ENCODE measurements at places on chromosomes 3 and 15.

- DNase-seq: no peak
Observed at GRCh38 chr3:63231643-63232042, 46.5 kb upstream of the SYNPR start.

DNA sequence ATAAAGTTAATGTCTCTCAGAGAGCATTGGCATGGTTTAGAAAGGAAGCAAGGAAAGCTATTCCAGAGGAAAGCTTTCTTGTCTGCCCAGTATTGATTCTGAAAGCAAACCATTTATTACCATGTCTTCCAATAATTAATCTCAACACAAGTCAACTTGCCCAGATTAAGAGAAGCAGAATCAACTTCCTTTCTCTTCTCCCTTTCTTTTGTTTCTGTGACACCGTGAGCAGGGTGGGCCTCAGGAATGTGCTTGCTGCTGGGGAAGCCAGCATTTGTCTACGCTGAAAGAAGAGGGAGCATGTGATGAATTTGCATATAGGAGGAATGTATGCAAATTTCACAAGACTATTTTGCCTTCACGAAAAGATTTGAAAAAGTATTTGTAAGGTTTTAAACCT lies 368.6 kb upstream of the ROPN1 start:
- no peak for DNase-seq

DNA sequence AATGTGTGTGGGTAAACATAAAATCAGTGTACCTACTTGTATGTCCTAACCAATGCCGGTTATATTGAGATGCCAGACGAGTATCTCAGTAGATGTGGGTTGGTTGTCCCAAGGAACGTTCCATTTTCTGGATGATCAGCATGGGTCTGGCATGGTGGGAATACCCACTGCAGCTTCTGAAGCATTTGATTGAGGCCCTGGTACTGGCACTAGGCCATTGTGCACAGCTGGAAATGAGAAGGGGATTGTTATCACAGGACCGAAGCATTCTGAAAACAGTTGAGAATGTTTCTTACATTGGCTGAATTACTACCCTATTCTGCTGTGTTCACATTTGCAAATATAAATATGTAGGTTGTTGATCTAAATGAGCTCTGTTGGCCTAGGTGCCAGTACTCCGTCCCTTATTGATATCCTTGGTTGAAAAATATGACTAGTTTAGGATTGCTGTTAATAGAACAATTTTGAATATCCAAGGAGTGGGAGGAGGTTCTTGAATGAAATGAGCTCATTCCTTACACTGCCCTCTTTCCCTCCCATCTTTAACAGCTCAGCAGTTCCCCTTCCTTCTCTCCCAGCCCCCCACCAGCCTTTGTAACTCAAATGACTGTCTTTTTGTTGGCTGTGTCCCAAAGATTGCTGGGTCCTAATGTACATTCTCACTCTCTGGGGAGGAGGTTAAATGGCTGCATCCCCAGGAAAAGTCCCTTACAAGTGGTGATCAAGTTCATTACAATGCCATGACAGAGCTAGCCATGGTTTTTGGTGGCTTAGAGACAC lies 293.3 kb upstream of the TPM1 start:
- DNase-seq: no peak

GRCh38 chr3:60316121-60316797 lies 935.0 kb downstream of the FHIT start:
- peak; percentile 85 for DNase-seq

DNA sequence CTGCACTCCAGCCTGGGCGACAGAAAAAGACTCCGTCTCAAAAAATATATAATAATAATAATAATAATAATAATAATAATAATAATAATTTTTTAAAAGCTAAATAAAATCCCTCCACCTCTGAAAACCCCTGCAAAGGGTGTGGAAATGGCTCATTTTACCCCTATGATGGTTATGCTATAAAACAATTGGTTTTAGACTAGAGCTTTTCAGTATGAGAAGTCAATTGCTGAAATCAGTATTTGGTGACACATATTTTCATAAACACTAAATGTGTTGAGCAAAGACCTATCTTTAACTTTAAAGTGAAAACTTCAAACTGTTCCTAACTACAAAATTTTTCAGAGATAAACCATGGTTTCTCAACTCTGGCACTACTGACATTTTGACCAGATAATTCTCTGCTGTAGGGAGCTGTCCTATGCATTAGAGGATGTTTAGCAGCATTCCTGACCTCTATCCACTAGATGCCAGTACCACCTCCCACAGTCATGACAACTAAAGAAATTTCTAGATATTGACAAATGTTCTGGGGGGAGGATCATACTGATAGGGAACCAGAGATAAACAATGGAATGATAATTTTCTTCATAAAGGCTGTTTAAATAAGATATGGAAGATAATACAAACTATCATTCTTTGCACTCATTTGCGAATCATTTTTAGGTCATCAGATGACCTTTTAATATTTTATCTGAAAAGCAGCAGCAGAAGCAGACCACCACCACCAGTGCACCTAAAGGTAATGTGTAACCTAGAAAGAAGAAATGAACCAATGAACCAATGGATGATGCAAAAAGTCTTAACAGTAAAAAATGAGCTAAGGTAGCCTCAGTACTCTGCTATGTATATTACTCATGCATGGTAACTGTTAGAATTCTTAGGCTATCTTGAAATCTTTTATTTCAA lies 13.8 kb downstream of the PTPN9 start:
- peak; percentile 46 for DNase-seq

GRCh38 chr3:125079675-125080045 lies 23.9 kb upstream of the HEG1 start:
- no peak for DNase-seq

DNA sequence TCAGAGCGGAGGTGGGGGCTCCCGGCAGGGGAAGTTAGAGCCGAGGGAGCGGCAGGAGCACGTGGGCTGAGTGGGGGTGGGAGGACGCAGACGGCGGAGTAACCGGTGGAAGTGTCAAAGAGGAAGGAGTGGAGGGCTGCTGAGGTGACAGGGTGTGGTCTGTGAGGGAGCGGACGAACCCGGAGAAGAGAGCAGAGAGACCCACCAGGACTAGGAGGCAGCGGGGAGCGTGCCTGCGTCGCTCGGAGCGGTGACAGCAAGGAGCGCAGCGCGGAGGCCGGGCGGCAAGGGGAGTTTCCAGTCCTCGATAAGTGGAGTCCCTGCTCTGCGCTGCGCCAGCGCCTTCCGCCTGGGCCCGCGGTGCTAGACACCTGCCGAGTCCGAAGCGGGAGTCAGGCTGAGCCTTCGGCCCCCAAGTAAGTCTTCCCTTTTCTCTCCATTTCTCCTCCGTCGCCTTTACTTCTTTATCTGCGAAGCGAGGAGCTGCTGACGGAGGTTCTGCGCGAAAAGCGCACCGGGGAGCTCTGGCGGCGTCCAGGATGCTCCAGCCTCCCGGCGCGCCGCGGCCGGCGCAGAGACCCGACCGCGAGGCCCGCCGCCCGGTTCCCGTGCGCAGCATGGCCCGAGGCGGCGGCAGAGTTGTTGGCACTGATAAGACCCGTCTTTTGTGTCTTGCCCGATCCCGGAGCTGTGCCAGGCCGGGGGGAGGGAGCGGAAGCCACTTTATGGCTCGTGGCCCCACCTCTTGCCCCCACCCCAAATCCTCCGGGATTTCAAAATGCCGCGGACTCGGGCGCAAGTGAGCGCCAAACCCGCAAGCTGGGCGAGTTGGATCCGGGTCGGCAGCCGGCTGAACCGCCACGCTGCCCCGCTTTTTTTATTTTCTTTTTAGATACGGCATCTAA lies 533.0 kb upstream of the SEMA6D start:
- peak; percentile 1 for DNase-seq

DNA sequence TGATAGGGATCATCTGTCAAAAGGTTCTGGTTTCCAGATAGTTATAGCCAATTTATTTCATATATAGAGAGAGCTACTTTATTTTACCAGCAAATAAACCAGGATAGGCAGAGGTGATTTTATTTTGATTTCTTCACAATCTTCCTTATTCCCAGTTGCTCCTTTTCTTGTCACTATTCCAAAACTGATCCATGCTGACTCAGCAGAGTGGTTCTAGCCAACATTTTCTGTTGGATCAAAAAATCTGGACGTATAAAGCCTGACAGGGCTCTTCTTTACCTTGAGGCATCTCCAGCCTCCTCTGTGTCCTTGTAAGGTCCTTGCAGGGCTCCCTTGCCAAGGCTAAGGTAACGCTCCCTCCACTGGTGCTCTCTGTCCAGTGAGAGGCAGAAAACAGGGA lies 15.8 kb downstream of the HDC start:
- DNase-seq: no peak
